ENCODE measurements at places on chromosomes 2 and 18.

GRCh38 chr2:150617351-150617978 is 130.0 kb upstream of the RND3 start:
- DNase-seq, result no peak

- no peak for DNase-seq
These were observed 42.3 kb downstream of the GULP1 start for GRCh38 chr2:188333751-188334524.

- no peak for DNase-seq
These were observed 10.1 kb downstream of the HJURP start for GRCh38 chr2:233844064-233844807.

DNA sequence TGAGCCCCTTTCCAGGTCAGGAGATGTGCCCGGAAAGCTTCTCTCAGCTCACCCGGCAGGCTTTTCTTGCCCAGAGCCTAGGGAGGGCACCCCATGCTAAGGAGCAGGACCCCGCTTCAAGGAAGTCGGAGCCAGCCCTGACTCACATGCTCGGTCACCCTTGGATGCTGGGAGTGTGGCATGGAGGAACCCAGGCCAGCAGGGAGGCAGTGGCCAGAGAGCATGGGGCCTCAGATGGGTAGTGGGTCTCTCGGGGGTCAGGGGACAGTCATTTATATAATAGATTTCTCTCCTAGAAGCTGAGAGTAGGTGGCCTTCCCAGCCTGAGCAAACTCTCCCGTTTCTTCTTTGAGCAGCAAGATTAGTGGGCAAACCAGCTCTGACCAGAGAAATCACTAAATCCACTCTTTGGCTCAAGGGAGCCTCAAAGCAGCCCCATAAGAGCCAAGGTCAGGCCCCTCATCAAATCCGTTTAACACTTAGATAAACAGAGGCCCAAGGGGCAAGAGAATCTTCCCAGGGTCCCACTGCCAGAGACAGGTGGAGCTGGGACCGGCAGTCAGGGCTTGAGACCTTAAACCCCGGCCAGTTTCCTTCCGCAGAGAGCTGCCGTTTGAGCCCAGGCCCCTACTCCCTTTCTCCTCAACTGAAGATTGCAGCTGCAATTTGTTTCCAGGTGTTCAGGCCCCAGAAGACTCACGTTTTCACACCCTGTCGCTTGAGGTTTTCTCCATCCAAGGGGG is 113.1 kb downstream of the CYP26B1 start:
- no peak for DNase-seq

- no peak for DNase-seq
These were observed 4.3 kb downstream of the SOX11 start for GRCh38 chr2:5696404-5696944.

- DNase-seq, result no peak
These were observed 77.0 kb upstream of the GALNT3 start for GRCh38 chr2:165871025-165871424.

DNA sequence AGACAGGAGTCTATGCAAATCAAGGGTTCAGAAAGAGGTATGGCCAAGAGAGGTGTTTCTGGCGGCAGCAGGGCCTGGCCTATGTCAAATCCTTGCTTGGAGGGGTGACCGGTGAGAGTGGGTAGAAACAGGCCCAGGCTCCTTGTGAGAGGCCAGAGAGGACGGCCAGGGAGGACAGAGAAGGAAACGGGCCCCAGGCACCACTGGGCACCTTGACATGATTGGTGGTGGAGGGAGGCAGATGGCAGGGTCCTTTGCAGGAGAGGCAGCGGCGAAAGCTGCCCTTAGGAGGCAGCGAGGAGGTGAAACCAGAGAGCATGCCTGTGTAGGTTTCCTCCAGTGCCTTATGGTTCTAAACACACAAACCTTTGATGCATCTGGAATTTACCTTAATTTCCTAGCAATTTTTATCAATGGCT is 6.2 kb downstream of the RAMP1 start:
- DNase-seq, result no peak

DNA sequence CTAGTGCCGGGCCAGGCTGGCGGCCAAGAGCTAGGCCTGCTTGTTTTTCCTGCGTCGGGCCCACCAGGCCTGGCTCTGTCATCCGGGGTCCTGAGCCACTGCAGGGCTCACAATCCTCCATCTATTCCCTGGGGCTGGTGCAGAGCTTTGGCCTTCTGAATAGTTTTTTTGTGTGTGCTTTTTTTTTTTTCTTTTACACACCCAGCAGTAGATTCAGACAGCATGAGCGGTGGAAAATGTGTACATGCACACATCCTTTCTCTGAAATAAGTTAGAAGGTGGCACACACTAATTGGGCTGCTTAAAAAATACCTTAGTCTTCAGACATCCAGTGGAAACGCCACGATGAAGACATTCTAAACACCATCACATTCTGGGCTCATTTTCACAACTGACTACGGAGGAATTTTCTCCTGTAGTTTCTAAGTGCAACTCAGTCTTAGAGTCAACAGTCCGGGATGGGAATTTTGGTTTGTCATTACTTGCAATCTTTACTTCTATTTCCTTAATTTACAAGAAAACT is 6.1 kb downstream of the ZFP36L2 start:
- DNase-seq, result no peak

GRCh38 chr2:100703739-100704138 is 116.2 kb upstream of the NPAS2 start:
- no peak for DNase-seq

- DNase-seq, result no peak
These were observed 4.7 kb downstream of the MAPRE3 start for GRCh38 chr2:26975102-26975501.

GRCh38 chr2:9310798-9311197 is 104.2 kb downstream of the ASAP2 start:
- DNase-seq, result no peak
